Kidney glomerular epithelial cell (primary cell): ENCODE measurements at places on chromosomes 7 and 10.

GRCh38 chr10:7587168-7587864 is 79.5 kb downstream of the ITIH5 start:
- DNase-seq = no peak

DNA sequence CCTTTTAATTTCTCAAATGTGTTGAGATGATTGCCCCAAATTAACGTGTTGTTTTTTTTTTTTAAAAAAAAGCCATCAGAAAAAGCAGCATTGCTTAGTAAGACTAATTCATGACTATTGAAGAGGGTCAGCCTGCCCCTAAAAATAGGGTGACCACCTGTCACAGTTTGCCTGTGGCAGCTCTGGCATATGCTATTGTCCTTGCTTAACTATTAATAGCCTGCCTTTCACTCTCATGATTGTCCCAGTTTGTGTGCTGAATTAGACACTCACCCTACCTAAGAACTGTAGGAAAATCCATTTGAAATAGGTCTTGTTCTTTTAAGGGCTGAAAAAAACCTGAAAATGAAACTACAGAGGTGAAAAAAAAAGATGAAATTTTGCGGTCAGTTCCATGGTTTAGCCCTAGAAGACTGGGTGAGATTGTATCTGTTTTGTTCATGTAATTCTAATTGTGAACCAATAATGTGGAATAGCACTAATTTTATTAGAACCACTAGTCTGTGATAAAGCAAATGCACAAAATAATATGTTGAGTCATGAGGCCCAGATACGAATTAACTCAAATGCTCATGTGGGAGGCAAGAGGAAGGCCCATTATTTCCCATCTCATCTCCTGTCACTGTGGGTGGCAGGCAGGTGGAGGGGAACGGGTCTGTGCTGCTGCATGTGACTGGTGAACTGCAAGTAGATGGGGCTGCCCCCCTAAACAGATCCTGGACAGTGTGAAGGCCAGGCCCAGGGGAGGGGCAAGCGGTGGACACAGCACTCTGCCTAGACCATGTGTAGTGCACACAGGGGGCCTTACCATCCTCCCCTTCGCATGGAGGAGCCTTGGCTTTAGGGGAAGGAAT is 265.4 kb upstream of the NFE2L3 start:
- DNase-seq = no peak

GRCh38 chr7:77674878-77675277 is 21.4 kb upstream of the RSBN1L start:
- no peak for DNase-seq

DNA sequence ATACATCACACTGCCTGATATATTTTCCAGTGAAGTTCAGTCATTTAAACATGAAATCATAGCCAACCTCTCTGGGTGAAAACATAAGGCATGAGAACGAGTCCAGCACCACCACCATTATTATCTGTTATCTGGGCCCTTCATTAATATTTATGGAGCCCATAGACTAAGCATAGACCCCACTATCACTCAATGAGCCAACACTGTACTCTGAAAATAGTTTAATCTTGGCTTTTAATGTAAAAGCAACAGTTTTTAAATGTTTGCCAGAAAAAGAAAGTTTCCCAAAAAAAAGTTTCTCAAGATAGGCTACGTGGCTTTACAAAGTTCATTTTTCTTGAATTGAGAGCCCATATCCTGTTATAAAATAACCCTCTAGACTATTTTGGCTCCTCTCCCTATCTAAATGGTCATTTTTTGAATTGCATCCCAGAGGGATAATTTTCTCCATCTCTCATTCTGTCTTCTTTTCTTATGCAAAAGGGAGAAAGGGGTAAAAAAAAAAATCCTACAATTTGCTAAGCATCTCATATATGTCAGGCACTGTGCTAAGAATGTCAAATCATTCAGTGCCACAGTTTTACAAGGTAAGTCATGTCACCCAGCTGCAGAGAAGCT is 66.1 kb downstream of the FZD1 start:
- DNase-seq = no peak

DNA sequence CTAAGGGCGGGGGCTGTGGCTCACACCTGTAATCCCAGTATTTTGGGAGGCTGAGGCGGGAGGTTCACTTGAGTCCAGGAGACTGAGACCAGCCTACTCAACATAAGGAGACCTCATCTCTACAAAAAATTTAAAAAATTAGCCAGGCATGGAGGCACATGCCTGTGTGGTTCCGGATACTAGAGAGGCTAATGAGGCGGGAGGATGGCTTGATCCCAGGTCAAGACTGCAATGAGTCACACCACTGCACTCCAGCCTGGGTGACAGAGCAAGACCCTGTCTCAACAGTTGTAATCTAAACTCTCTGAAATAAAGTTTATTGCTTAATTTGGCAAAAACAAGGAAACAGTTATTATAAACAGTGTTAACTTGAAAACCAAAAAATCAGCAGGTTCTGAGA is 123.3 kb downstream of the USP6NL start:
- DNase-seq = peak; percentile 28

DNA sequence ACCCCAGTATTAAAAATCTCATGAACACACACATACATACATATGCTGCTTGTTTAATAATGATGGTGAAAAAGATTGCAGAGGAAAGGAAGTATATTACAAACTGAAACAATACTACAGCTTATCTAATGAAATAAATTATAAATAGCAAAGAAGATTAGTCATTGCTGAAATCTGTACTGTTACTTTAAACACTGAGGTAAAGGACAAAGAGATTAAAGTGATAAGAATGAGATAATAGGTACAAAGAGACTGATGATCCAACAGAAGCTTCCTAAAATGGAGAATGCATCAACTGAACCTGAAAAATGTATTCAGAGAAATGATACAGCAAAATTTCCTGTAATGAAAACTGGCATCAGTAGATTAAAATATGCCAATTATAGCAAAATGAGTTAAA is 91.5 kb upstream of the KCND2 start:
- no peak for DNase-seq

- DNase-seq = no peak
Observed at GRCh38 chr7:152476551-152476950, 40.7 kb upstream of the KMT2C start.
